ENCODE measurements at places on chromosomes 1 and 21.
A peak's percentile ranks its signal among the peaks of the same experiment; 100 is the strongest.

- DNase-seq = no peak
These were observed 101.5 kb upstream of the IFFO2 start for GRCh38 chr1:19057784-19058475.

DNA sequence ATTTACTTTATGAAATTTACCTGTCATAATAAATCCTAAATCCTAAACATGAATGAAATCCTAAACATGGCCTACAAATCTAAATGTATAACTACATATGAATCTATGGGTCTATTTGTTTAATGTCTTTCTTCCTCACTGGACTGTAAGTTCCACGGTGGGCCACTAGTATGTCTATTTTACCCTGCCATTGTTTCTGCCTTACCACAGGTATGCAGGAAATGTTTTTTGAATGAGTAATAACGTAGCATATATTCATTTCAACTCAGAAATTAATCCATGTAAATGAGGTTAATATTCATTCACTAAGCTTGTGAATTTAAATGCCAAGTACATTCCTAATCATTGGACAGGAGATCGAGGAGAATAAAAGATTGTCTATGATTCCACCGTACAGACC, 35.3 kb downstream of the B3GALNT2 start:
- no peak for DNase-seq

GRCh38 chr1:221740993-221741702, 741 bp downstream of the DUSP10 start:
- DNase-seq = no peak

- DNase-seq = peak; percentile 10
These were observed 948 bp downstream of the TXLNA start for GRCh38 chr1:32180186-32181060.

DNA sequence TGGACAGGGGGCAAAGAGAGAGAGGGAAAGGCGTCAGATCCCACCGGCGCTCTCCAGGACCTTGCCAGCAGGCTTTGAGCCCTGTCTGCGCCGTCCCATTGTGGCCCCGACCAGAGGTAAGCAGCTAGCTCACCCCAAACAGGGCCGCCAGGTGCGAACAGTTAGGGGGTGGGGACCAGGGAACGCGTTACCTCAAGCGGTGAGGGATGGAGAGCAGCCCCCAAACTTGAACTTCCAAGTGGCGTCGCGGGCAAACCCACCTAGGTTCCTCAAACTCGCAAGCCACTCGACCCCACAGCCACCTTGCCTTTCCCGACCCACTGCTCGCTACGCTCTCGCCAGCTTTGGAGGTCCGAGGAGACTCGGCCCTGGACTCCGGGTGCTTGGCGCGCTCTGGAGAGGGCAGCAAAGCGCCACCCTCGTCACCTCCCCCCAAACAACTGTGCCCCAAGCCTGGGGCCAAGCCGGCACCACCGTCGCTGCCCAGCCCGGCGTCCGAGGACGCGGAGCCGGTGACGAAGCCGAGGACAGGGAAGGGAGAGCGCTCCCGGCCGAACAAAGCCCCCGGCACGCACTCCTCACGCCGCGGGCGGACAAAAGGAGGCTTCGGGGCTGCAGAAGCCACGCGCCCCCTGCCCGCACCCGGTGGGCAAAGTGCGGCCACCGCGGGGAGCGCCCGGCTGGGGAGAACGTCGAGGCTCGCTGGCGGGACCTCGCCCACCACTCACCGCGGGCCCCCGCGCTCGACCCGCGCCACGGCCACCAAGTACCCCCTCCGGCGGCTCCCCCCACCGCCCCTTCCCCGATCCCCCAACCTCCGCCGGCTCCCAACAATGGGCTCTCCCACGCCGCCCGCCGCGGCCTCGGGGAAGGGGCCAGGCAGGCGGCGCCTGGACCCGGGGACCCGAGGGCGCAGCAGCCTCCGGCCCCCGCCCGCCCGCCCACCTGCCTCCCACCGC, 976 bp downstream of the SSBP3 start:
- no peak for DNase-seq

DNA sequence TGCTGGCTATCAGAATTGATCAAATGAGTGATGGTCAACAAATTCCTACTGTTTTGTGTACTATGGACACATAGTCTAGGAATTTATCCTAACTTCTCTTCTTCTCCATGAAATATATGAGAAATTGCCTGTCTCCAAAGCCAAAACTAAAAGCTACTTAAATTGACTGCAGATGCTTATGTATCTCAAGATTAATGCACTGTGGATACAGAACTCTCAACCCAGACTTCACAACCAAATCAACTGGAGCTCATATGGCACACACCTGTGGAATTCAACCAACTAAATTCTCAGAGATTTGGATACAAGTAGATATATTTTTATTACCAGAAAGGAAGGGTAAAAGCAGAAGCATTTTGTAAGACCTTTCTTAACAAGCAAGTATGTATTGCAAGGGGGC, 566.1 kb downstream of the LTN1 start:
- no peak for DNase-seq

DNA sequence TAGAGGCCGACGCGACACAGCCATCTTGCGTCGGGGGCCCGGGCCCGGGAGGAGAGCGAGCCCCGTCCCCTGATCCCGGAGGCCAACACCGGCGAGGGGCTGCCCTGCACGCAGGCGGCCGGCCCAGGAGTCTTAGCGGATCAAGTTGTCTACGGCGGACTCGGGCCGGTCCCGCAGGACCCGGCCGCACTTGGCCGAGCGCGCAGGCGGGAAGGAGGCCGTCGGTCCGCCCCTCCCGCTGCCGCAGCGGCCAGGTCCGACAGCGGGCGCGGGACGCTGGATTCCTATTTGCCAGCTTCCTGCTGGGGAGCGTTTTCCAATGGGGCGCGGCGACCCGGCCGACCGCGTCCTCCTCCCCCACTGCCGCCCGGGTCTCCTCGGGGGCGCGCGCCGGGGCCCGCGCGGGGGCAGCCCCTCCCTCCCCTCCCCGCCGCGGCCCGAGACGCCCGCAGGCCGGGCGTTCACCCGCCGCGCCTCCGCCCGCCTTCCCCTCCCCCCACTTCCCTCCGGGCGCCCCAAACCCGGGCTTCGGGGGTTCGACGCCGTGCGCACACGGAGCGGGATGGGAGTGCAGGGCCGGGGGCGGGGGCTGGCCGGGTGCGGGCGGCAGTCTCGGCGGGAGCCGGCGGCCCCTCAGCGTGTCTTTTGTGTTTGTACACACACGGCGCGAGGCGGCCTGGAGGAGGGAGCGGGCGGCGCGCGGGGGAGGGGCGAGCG, 517 bp upstream of the H3-3A start:
- DNase-seq = peak; percentile 48

- DNase-seq = no peak
These were observed 78.1 kb downstream of the DDR2 start for GRCh38 chr1:162710345-162710744.

- no peak for DNase-seq
These were observed 91.9 kb downstream of the CSMD2 start for GRCh38 chr1:34073028-34073695.

DNA sequence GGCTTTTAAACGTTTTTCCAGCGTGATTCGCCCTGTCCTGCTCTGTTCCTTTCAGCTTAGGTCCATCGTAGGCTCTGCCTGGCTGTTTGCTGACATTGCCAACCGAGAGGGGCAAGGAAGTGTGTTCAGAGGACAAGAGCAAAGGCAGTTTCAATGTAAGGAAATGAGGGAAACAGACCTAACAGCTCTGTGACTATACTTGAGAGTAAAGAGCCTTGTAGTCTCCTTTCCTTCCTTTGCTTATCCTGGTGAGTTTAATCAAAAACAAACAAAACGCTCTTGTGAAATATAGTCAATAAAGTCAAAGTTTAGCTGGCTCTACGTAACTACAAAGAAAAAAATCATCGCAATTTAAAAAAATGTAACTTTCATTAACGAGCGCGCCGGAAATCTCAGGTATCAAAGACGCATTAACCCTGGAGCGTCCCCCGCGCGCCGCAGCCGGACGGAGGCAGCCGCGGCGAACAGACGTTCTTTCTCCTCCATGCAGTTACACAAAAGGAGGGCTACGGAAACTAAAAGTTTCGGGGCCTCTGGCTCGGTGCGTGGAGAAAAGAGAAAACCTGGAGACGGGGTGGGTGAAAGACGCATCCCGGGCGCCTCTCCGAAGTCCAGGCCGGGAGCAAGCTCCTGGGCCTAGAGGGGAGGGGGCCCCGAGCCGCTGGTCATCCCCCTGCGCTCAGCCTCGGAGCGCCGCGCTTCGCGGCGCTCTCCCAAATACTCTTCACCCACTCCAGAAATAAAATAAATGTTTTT, 617 bp upstream of the ADGRL2 start:
- DNase-seq = no peak

DNA sequence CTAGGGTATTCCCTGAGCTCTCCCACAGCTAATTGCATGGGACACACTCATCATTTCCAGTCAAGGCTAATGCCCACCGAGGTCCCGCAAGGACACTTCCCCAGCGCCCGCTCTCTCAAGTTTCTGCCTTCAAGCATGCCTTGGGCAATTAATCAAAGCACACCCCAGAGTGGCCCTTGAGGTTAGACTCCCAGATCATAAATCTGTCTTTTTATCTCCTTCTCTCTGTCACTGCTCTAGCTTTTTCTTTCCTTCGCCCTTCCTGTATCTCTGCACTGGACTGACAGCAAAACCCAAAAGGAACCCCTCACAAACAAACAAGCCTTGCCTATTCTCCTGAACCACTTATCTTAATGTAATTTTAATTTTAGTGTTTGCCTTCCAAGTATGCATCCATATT, 7.9 kb upstream of the EXOSC10 start:
- DNase-seq = no peak

DNA sequence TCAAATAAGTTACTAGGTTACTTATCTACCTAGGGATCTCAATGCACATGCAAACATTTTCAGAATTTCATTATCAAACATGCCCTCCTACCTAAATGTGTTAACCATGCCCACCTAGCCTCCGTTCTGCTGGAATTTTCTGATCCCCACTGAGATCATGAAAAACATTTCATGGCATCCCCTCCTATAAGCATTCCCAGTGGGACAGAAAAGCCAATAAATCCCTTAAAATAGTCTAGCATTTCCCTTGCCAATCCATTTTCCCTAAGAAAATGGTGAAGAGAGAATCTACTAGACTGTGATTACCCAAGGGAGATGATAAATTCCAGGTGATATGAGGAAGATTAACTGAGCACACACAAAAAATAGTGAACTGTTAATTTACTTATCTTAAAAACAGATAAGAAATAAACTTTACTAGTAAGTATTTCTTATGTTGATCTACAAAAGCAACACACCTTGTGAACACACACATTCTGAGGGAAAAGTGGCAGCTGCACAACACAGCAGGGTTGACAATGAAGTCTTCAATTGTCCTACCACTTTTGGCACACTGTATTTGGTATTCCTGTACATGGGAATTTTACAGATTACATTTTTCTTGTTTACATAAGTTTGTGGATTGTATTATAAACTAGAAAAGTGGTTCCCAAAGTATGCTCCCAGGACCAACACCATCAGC, 49.6 kb downstream of the ARID4B start:
- no peak for DNase-seq

DNA sequence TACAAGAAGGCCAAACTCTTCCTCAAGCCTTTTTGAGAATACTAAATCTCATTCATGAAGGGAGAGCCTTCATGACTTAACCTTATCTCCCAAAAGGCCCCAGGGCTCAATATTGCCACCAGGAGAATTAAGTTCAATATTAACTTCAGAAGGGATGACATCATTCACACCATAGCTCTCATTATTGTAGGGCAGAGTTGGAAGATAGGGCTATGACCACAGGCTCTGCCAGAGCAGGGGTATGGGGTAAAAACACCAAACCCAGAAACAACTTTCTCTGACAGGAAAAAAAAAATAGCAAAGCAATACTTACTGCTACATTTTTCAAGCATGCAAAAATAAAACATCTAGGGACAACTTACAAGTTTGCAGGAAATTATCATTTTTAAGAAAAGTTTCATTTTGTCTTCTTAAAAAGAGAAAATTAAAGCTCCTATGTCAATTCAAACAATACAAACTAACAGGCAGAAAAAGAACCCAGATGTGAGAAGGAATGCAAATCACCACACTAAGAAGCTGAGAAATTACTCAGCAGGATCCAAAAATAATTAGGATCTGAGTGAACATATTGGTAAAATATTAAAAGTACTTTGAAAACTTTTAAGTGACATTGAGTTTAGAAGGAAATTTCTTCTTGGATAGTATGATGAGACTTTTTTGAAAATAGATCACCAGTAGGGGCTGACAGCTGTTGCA, 1156.5 kb downstream of the NCAM2 start:
- DNase-seq = no peak

DNA sequence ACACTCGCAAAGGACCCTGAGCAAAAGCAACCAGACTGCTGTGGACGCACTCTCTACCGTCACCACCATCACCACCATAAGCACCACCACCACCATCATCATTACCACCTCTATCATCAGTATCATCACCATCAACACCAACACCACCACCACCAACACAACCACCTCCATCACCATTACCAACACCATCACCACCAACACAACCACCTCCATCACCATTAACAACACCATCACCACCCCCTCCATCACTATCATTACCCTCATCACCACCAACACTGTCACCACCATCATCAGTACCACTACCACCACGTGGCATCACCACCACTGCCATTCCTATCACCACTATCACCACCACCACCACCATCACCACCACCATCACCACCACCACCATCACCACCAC, 38.8 kb upstream of the RIPK4 start:
- DNase-seq = no peak

- no peak for DNase-seq
These were observed 496.6 kb downstream of the DPYD start for GRCh38 chr1:97424209-97424608.

DNA sequence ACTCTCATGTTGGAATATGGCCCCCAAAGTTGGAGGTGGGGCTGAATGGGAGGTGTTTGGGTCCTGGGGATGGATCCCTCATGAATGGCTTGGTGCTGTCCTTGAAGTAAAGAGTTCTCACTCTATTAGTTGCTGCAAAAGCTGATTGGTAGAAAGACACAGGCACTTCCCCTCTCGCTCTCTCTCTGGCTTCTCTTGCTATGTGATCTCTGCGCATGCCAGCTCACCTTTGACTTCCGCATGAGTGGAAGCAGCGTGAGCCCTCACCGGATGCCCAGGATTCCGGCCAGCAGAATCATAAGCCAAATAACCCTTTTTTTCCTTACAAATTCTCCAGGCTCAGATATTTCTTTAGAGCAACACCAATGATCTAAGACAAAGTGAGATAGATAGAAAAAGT, 20.9 kb upstream of the CCSAP start:
- no peak for DNase-seq

DNA sequence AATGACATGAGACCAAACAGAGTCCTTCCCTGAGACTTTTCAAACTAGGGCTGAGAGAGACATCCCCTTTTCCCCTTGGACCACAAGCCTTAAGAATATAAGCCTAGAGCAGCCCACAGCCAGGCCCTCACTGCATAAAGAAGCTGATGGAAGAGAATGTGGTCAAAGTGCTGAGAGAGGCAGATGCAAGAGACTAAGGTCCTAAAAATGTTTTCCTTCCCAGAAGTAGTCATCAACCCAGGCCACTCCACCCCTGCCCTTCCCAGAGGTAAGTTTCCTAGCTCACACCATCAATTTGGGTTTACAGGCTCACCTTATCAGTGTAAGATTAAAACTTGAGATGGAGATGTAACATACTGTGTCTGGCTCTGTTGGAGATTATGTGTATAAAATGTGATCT, 58.2 kb downstream of the BCAR3 start:
- no peak for DNase-seq

- DNase-seq = no peak
These were observed 5.2 kb upstream of the LIN28A start for GRCh38 chr1:26405281-26405915.

Measured in activated effector memory CD4-positive, alpha-beta T cell treated with Interleukin-2 at 50 U/mL for 16 hours (primary cell).